GF-D8 (cell line): ENCODE measurements at places on chromosomes 6 and 20.

DNA sequence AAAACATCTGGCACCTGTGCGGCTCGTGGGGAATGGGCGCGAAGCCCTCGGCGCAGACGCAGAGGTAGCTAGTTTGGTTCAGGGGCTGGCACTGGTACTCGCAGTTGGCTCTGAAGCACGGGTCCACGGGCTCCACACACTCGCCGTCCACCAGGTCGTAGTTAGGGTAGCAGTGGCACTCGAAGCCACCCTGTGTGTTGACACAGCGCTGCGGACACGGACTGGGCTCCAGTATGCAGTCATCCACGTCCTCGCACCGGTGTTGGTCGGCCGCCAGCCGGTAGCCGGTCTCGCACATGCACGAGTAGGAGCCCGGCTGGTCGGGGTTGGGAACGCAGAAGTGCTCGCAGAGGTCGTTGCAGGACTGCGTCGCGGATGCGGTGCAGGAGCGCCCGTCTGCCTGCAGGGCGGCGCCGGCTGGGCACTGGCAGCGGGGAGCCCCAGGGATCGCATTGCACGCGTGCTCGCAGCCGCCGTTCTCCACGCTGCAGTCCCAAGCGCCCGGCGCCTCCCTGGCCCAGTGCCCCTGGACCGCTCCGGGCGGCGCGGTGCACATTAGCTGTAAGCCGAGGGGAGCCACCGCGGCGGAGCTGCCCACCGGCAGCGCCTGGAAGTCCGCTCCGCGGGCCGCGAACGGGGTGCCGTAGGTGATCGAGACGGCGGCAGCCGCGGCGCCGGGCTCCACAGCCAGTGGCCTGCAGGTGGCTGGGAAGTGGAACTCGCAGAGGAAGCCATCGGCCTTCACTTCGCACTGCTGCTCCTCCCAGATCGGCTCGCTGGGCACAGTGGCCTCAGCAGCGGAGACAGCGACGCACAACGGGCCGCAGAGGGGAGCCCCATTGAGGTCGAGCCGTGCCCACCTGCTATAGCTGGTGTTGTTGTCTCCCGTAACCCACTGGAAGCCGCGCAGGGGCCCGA, 930 bp downstream of the THBD start:
- peak; percentile 27 for DNase-seq

DNA sequence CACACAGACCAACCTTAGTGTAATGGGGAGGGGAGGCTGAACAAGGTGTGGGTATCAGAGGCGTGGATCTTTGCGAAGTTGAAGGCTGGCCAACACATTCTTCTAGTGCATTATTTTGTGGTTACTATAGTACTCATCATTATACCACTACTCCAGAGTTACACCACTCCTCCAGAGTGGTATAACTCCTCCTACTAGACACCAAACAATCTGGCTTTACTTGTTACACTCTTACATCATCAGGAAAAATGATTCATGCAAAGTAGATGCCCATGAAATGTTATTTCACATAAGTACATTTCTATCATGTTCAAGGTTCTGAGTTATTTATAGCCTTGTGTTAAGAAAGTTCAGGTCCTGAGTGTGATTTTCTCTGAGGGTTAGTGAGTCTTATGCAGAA, 443.1 kb upstream of the OPRM1 start:
- DNase-seq = no peak

DNA sequence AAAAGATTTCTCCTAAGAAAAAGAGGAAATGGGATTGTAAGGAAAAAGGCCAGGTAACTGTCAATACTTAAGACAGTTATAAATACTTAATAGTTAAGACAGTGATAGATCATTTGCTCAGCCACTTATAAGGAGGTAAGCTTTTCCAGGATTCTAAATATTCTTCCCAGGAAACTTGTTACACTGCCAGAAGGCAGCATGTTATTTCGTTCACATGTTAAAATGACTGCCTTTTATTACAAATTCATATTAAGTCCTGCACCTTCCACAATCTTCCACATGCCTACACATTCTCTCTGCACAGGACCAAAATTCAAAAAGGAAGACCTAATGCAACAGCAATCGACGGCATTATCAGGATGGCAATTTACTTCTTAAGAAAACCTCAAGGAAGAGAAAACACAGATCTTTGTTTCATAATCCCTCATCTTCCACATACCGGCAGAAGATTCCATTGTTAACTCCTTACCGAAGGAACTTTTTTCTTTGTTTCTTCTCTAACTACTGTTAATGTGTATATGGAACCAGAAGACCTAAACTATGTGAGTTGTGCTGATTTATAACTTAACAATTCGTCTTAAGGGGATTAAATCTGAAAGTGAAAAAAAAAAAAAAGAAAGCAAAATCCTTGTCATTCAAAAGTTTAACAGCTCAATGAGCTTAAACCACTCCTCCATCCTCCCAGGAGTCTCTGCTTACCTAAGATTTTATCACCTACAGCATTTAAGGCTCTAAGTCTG, 799 bp downstream of the TAAR2 start:
- DNase-seq = no peak

GRCh38 chr6:95286874-95287273, 290.5 kb upstream of the MANEA start:
- no peak for DNase-seq

GRCh38 chr20:57117296-57117695, 149.1 kb downstream of the BMP7 start:
- no peak for DNase-seq

GRCh38 chr6:118152524-118152923, 245.5 kb downstream of the SLC35F1 start:
- no peak for DNase-seq

- DNase-seq = no peak
Observed at GRCh38 chr20:23320317-23320716, 30.3 kb upstream of the NXT1 start.

DNA sequence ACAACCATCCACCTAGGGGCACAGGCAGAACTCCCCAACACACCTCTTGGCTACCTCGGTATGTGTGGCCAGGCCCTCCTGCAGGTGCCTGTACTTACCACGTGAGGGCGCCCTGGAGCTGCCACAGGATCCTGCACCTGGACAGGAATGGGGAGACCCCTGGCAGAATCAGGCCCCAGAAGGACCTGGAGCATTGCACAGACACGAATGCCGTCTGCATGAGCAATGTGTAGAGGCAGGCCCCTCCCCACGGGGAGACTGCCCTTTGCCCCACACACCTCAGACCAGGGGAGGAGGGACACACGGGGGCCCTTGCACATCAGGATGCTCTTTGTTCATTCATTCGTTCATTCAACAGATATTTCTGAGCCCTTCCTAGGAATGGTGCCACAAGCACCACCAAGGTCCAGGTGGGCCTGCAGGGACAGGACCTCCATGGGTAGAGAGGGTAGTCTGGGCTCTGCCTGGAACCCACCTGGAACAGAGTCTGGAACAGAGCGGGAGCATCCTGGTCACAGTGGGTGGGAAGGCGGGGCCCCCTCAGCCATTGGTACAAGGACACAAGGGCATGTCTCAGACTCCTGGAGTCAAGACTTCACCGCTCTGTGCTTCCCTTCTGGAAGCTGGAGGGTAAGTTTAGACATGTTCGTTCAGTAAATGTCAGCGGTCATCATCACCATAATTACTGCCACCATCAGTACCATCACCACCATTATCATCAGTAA, 32.3 kb downstream of the YTHDF1 start:
- DNase-seq = no peak

GRCh38 chr20:52039790-52040189, 151.8 kb downstream of the ZFP64 start:
- no peak for DNase-seq

GRCh38 chr6:44472250-44472945, 84.9 kb downstream of the CDC5L start:
- DNase-seq = no peak

GRCh38 chr6:30091577-30092381, 16.2 kb upstream of the RNF39 start:
- no peak for DNase-seq

DNA sequence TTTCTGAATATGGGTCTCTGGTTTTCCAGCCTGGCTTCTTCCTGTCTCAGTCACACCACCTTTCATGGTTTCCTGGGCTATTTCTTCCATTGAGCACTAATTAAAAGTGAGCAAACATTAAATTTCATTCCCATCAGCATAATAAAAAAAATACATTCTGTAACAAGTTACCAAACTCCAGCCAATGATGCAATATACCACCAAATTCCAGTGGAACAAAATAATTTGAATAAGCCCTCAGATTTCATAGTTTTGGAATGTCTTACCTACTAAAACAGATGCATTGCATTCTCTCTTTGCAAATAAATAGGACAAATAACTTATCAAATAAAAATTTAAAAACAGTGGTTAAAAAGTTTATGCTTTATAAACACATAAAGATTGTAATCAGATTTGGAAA, 97.8 kb upstream of the PRDM1 start:
- DNase-seq = no peak
